ENCODE measurements at places on chromosomes 1 and 21.

GRCh38 chr1:202160377-202160940 lies at the start of gene PTPN7:
PTPN7 (minus strand) TSS chr1:202160602; CDS start chr1:202159402, 1,200 bp downstream.
- no peak for DNase-seq

DNA sequence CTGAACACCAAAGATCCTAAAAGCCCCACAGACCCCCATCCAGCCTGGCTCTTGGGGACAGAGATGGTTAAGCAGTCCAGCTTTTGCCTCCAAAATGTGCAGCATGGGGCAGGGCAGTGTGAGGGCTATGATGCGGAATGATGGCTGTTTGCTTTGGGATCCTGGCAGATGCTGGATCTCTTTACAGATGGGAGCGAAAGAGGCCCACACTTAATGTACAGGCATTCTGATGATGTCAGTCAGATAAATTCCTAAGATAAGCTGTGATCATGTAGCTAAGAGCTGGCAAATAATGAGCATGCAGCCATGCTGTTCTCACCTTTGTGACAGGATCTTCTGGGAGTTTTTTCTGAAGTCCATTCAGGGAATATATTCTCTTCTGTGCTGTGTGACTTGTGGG lies 17.6 kb upstream of the KCNQ4 start:
- DNase-seq = no peak

DNA sequence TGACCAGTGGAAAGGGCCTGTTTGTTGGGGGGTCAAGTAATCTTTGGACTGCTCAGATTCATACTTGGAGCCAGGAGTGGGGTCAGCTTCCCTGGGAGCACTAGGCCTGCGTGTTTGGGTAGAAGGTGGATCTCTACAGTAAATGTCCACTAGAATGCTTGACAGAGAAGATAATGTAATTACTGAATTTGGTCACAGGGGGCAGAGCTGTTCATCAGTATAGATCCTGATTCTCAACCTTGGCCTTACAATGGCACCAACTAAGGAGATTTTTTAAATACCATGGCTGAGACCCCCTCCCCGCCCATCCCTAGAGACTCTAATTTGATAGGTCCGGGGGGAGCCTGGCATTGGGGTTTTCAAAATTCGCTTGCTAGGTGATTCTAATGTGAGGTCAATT lies 217.5 kb upstream of the PLXNA2 start:
- no peak for DNase-seq

- DNase-seq = peak; percentile 63
Measured at GRCh38 chr21:45513741-45514310, 28.4 kb downstream of the SLC19A1 start.

DNA sequence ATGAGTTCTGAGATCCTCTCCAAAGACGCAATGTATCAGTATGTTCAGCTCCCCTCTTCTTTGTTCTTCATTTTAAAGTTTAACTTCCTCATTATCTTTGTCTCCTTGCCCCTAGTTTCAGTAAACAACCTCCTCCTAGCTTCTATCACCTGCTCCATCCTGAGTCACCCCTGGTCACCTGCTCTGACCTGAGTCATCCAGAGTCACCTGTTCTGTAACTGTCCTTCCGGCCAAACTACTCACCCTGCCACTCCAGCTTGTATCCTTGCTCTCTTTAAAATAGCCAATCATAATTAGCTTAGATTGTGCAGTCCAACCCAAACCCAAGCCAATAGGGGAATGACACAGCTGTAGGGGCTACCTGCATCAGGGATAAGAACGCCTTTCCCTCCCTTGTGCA lies 332.0 kb downstream of the OLFM3 start:
- DNase-seq = no peak

DNA sequence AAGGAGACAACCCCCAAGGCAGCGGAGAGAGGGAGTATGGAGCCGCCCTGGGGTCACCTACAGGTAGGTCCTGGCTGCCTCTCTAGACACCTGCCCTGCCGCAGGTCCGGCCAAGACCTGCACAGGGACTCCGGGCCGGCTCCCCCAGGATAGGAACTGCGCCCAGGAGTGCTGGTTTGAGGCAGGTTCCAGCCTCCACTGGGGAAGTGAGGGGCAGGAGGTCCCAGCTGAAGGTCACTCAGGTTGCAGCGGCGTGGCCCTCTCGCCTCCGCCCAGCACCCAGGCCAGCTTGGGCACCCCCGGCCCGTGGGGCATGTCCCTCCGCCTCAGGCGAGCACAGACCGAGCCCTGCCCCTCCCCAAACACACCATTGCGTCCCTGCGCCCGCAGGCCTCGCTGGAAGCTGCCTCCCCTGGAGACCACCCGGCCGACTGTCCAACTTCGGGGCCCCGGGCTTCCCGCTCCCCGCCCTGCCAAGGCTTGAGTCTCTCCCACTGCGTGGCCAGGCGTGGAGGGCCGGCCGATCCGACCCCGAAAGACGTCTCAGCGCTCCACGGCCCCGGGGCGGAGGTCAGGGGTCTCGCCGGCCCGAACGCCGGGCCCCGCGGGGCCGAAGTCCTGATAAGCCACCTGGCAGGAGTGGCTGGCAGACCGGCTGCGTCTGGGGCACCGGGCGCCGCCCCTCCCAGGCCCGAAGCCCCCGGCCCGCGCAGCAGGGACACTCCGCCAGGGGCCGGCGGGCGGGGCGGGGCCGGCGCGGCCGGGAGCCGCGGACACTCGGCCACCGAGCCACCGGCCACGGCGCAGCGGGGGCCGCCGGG lies 1.4 kb upstream of the SKI start:
- peak; percentile 24 for DNase-seq

DNA sequence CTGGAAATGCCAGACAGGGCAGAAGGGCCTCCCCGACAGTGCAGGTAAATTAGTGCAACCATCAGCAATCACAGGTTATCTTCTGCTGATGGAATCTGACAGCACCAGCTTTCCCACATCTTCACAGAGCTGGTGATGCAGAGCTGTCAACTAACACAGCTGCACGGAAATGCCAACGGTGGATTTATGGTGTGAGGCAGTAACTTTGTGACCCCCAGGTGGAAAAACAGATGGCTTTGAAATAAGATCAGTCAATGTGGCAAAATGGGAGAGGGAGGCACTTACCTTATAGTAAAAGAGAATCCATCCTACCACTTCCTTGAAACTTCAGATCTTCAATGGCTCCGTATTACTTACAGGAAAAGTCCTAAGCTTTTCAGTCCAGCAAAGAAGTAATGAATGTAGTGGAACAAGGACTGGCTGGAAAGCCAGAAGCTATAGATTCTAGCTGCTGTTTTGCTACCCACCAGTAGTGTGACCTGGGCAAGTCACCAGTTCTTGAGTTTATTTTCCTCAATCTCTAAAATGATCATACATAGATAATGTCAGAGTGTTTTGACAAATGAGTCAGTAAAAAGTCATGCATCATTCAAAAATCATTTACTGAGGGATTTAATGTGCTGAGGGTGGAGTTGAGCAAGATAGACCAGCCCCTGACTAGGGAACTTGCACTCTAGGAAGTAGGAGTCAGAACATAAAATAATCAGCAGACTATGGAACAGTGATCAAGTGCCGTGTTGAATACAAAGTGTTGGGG lies 245.7 kb upstream of the JUN start:
- no peak for DNase-seq

DNA sequence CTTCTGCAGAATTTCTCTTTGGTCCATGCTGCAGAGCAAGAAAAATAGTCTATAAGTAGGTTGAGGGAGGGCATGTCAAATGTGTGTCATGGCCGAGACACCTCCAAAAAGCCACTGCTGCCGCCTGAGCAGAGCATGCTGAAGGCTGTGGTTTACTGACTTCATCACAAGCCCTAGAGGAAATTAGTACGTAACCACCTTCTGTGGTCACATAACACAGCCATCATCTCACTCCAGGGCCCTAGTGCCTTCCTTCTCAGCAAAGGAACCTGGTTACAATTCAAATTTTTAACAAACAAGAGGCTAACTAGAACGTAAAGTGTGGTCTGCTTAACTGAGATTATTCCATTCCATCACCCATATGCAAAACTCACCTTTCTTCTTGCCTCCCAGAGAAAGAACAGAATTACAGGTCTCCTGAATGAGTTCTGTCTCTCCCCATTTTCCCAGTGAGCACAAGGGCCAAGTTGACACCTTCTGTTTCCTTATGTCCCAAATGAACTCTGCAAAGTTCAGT lies at the start of gene PTPN22:
Gene PTPN22 (minus strand): TSS at position 116 of the 517 bp plus-strand sequence.
- no peak for DNase-seq

- no peak for DNase-seq
Measured at GRCh38 chr1:160419838-160420169, 19.4 kb downstream of the VANGL2 start.

DNA sequence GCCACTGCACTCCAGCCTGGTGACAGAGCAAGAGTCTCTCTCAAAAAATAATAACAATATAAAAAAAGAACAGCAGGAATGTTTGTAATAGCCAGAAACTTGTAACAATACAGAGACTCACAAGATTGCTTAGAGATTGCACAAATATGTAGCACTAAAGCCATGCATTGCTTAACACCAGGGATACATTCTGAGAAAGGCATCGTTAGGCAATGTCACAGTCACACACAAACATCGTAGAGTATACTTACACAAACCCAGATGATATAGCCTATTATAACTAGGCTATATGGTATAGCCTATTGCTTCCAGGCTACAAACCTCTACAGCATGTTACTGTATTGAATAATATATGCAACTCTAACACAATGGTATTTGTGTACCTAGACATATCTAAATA lies 45.3 kb downstream of the GPATCH2 start:
- no peak for DNase-seq

DNA sequence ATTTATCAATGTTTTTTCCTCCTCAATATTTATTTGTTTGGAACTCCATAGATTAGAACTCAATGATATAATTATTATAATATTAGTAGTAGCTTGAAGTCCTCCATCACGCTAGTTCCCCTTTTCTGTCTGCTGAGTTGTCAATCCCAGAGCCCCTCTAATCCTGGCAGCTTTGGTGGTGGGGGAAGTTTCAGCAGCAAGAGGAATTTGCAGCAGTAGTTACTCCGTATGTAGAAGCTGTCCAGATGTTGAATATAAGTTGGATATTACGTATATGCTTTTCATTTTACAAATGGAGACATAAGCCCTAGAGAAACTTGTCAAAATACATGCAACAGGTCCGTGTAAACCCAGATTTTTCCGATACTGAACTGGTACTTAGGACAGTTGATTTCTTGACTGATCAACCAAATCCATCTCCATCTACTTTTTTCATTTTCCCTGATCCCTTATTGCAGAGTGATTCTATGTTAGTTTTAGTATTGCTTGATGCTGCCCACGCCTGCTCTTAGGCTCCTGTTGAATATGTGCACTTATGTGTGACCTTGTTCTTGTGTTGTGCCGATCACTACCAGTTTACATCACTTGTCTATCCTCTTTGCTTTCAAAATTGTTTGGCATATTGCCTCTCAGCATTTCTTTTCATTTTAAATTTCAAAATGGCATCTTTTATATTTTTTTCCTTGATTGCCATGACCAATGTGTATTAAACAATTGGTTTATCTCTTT lies 28.1 kb downstream of the SMAP2 start:
- no peak for DNase-seq

DNA sequence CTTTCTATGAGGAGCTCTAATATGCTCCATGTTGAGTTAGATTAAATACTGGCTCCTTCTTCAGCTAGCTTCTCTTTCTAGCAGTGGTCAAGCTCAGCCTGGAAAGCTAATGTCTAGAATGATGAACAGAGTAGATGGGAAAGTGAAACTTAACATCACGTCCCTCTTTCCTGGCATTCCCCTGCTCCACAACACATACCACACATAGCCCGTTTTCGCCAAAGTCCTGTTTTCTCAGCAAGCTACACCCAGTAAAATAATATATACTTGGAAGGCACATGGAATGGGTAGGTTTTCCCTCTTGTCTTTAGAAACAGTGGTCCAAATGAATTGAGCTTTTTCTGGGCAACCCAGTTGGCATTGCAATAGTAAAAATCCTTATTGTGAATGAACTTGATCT lies 3.8 kb downstream of the KRTAP27-1 start:
- DNase-seq = no peak

- no peak for DNase-seq
Measured at GRCh38 chr1:203520315-203520714, 26.4 kb downstream of the OPTC start.

- no peak for DNase-seq
Measured at GRCh38 chr1:53087332-53088285, 25.6 kb downstream of the PODN start.

- no peak for DNase-seq
Measured at GRCh38 chr21:40901691-40902090, 54.7 kb upstream of the DSCAM start.

GRCh38 chr1:47644212-47644573 lies 206.3 kb downstream of the FOXD2 start:
- DNase-seq = no peak

DNA sequence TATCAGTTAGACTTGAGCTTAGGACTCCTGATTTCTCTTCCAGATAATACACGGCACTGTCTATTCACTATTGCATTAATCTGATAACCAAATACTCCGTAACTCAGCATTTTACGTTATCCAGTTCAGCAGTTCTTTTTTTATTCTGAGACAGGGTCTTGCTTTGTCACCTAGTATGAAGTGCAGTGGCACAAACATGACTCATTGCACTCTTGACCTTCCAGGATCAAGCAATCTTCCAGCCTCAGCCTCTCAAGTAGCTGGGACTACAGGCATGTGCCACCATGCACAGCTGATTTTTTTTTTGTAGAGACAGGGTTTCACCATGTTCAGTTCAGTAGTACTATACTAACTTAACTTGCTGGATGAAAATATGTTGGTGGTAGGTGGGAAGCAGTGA lies 156.4 kb downstream of the PATJ start:
- no peak for DNase-seq

DNA sequence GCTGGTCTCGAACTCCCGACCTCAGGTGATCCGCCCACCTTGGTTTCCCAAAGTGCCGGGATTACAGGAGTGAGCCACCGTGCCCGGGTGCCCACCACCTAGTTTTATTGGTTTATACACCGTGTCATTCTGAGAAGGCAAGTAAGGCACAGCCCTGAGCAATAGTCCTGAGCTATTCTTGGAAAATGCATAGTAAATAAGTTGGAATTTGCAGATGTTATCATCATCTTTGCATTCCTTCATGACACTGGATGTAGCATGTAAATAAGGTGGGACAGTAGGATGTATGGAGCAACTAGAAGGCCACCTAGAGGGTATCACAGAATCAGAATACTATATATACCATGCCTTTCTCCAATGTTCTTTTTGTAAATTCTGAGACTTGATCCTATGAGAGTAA lies 11.0 kb downstream of the TOR1AIP2 start:
- no peak for DNase-seq

- peak; percentile 83 for DNase-seq
Measured at GRCh38 chr1:109392788-109393616, 4.7 kb downstream of the SORT1 start.
